ENCODE measurements at places on chromosomes 3 and 15. TPM values are rescaled to one million over a fixed set of nuclear protein-coding genes. Genes with fewer than 3 reads are reported as not detected.

Gene SLC12A1
- total RNA-seq, result not detected

Gene CCDC32
- total RNA-seq, result 29.8 TPM

Gene HEG1
- 141 TPM for total RNA-seq

Gene ANKUB1
- not detected for total RNA-seq

Gene LRRC3B
- total RNA-seq, result not detected

Gene SCAMP2
- total RNA-seq, result 121 TPM

Gene CHRNA3
- total RNA-seq, result 0.31 TPM

Gene CLRN1
- not detected for total RNA-seq

Gene SPATA12
- total RNA-seq, result 0.10 TPM

DNA sequence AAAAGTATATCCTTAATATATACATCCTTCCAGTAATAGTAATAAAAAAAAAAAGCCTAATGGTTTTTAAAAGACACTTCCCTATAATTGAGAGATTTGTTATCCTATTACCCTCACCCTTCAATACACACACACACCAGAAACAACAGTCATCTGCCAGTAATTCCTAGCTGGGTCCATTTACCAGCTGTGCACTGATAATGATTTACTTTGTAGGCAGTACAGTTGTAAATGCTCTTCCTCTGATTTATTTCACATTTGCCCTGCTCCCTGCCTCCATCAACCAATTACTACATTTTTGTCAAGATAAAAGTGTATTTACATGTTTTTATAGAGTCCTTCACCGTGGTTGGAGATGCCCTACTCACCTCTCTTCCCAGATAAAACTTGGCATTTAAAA, 12.4 kb downstream of the TPM1 start:
- no peak for DNase-seq

- DNase-seq, result no peak
Measured at GRCh38 chr3:170418422-170419398, at the start of gene CLDN11. Gene CLDN11, plus strand, starts transcription at chr3:170418868. Its CDS starts 199 bp downstream, at chr3:170419067.

- DNase-seq, result no peak
Measured at GRCh38 chr15:60283936-60284335, 113.8 kb downstream of the ANXA2 start.

DNA sequence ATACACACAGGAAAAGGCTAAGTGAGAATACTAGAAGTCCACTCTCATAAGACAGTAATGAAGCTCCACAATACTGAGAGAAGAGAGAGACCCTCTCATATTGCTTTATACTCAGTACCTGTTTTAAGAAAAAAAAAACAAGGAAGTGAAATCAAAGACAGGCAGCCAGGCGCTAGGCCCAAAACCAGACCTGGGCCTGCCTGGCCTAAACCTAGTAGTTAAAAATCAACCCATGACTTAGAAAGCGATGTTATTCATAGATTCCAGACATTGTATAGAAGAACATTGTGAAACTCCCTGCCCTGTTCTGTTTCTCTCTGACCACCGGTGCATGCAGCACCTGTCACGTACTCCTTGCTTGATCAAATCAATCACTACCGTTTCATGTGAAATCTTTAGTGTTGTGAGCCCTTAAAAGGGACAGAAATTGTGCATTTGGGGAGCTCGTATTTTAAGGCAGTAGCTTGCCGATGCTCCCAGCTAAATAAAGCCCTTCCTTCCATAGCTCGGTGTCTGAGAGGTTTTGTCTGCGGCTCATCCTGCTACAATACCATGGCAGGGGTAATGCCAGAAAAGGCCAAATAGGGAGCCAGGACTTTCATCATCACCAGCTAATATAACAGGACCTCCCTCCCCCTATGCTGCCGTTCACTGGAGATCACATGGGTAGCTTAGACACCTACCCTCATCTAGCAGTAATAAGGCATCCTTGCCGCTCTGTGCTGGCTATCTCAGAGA, 1294.1 kb downstream of the NSUN3 start:
- no peak for DNase-seq

DNA sequence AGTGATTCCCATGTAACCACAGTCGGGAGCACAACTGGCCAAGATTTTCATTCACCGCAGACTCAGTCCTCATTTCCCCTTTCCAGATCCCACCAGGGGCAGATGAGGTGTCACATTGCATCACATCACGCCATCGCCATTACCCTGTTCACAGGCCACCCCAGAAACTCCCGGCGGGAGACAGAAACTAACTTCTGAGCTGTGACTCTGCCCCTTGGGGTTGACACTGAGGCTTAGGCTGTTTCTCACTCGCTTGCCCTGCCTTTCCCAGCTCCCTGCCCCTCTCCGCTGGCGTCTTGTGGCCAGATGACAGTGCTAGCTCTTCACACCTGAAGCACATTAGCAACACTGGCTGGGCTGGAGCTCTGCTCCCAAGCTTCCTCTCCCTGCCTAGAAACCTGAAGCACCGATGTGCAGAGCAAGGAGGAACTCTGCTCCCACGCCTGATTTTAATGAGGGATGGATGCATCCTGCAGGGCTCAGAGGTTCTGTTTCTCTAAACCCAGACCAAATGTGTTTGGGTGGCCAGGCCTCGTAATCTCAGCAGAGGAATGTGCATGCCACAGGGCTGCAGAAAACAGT, 88.8 kb upstream of the CTDSPL start:
- no peak for DNase-seq

GRCh38 chr3:14179114-14179465, 473 bp downstream of the LSM3 start:
- no peak for DNase-seq

DNA sequence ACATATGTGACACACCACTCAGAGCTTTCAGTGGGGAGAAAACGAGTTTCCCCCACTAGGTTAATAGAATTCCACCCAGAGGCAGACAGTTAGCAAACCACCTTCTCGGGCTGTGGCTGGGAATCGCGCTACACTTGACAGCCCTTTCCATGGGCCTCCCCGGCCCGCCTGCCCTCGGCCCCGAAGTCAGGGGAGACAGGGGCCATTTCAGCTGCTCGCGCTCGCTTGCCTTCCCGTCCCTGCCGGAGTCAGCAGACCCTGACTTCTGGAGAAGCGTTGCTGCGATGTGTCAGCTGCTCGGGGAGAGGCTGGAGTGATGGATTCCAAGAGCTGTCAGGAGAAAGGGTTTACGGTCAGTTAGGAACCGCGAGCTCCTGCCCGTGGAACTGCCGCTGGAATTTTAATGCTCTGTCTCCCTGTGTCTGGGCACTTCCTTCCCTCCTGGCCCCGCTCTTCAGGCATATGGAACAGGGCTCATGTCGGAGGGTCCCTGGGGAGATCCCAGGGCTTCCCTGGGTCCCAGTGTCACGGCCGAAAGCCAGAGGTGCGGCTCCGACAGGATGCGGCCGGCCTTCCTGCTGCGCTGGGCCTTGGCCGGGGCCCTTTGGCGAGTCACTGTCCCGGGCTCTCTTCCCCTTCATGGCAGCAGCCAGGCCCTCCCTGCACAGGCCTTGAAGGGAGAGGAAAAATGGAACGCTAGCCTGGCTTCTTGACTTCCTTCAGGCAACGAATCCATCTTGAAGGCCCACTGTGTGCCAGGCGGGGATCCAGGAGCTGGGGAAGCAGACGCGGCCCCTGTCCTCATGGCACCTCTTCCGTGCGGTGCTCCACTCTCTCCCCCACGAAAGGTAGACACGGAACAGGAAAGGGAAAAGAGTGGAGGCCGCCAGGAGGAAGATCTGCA, 38.4 kb upstream of the VPS8 start:
- DNase-seq, result no peak

DNA sequence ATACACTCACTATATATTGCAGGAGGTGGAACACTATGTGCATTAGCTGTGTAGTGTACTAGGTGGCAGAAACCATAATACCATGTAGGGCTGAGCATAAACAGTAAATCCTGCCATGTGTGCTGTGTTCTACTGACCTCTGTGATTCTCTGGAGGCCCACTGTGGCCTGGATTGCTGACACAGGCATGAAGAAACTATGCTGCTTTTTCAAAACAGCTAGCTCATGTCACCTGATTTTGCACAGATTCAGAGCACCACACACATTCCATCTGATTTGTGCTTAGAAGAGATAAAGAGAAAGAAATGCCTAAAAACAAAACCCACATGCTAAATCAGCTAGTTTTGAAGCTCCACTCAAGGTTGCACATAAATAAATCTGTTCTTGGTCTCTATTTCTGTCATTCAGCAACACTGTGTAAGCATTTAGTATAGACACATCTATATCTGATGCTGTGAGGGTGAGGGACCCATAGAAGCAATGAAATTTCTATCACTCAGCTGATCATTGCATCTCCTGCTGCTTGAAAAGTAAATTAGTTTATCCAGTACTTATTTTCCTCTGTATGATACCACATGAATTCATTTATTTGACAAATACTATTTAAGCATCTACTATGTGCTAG, 1007.7 kb upstream of the SEMA6D start:
- DNase-seq, result no peak

GRCh38 chr15:86863226-86863915, 783.7 kb downstream of the AGBL1 start:
- DNase-seq, result no peak

GRCh38 chr3:13134879-13135206, 61.6 kb upstream of the IQSEC1 start:
- DNase-seq, result no peak

DNA sequence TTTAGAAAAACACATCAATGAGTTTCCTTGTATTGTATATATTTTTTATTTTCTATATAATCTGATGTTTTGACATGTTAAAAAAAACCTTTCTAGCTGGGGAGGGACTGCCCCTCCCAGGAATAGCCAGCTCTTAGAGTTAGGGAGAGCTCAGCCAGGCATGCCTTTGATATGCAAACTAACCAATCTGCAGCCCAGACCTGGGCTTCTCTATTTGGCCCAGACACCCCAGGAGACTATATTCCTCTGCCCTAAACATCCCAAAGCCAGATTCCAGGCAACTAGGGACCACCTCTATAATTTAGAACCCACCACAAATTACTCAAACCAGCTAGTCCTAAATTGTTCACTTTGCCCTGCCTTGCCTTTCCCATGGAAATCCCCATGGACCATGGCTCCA, 390.9 kb upstream of the ADAMTS9 start:
- no peak for DNase-seq

GRCh38 chr3:15936312-15936711, 138.5 kb upstream of the ANKRD28 start:
- no peak for DNase-seq

GRCh38 chr3:4228295-4228694, 74.9 kb upstream of the SETMAR start:
- no peak for DNase-seq

GRCh38 chr3:72274493-72275330, 489.8 kb upstream of the PROK2 start:
- DNase-seq, result no peak

DNA sequence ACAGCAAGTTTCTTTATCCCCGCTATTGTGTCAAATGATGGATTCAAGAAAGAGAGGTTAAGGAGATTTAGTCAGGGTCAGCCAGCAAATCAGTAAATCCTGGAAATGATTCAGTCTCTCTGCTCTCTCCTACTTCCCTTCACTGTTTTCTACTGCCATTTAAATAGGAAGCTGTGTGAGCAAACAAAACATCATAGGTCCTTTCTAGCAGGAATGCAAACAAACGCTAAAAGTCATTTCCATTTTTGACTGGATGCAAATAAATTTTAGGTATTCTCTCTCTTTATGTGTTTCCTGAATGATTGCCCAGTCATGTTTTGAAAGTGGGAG, 299.4 kb upstream of the RORA start:
- DNase-seq, result no peak

GRCh38 chr3:134326126-134326525, 48.1 kb downstream of the AMOTL2 start:
- DNase-seq, result no peak

Measured in Panc1 (cell line).